ENCODE measurements at places on chromosomes 4 and X.

DNA sequence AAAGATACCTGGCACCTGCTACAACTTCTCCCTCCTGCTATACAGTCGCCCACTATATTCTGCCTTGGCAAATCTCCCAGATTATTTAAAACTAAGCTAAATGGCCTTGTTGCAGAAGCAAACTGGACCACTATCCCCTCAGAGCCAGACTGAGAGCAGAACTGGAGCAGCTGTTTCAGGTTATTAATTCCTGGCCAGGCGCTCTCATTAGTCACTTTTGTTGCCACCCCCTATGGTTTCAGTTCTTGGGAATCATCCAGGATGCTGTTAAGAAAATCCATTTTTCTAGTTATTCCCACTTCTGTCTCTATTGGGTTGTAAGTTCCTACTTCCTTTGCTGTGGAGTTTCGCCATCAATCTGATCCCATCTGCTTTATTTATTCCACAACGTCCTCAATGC lies 30.1 kb downstream of the ADGRA3 start:
- DNase-seq, result no peak

DNA sequence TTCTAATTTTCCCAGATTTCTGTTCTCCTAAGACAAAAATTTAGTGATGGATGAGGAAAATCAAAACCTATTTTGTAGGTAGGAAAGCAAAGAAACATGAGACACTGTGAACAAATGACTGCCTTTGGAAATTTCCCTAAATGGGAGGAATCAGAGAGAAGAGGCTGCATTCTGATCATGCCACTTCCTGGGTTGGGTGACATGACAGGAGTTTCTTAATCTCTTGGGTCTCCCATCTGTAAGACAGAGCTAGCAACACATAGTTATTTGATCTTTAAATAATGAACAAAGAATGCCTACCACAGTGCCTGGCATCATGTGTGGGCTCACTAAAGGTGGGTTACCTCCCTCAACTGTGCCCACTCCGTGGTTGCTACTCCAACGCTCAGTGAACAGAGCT lies 57.1 kb downstream of the CCDC149 start:
- DNase-seq, result no peak

GRCh38 chrX:154488336-154489075 lies 1.9 kb downstream of the SLC10A3 start:
- no peak for DNase-seq

DNA sequence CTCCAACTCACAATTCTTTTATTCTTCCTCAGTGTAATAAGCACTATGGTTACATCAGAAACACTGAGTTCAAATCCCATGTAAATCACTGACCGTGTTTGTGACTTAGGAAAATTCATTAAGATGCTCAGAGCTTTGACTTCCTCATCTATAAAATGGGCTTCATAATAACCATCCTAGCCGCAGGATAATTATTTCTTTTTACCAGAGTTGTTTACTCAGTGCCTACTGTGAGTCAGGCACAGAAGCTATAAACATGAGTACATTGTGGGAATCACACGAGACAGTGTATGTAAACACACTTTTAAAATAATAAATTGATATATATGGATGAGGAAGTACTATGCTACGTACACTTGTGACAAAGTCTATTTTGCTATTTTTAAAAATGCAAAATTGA lies 296.3 kb upstream of the TENM3 start:
- DNase-seq, result no peak

- DNase-seq, result no peak
Measured at GRCh38 chr4:129821073-129821472, 725.1 kb downstream of the C4orf33 start.

DNA sequence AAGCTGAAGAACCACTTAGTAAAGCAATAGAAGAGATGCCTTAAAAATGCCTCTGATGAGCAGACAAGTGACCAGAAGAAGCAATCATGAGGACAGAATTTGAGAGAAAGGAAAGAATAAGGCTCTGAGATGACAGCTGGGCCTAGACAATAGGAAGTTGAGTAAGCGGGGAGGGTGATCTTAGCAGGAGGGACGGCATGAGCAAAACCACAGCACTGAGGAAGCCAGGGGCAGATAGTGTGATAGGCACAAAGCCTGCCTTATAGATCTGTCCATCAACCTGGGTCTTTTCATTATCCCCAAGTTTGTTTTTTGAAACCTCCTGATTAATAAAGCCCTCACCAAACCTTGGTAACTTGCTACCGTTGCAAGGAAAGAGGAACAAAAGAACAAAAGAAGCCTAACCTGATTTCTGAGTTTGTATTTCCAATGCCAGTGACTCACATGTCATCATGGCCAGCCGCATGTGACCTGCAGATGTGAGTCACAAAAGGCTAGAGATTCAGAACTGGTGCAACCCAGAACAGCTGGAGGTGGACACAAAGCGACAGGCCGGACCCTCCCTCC lies 55.7 kb upstream of the PPARGC1A start:
- DNase-seq, result no peak

DNA sequence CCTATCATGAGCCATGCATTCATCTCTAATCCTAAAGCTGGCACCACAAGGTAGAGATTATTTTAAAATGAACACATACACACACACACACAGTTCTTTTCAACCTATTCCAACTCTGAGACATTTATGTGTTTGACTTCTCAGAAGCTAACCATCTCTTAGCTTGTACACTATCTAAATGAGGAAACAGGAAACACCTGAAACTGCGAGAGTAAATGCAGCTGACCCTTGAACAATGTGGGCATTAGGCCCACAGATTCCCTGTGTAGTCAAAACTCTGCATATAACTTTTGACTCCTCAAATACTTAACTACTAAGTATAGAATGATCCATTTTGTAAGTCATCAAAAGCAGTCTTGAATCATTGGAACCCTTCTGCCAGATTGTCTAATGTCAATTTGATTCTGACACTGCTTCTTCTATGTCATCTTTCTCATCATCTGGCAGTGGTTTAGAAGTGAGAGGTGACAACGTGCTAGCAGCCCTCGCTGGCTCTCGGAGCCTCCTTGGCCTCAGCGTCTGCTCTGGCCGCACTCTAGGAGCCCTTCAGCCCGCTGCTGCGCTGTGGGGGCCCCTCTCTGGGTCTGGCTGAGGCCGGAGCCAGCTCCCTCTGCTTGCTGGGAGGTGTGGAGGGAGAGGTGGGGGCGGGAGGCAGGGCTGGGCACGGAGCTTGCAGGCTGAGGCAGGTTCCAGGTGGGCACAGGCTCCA lies 21.4 kb upstream of the IL15 start:
- DNase-seq, result no peak

- DNase-seq, result no peak
Measured at GRCh38 chr4:37101182-37101581, 143.4 kb upstream of the NWD2 start.

DNA sequence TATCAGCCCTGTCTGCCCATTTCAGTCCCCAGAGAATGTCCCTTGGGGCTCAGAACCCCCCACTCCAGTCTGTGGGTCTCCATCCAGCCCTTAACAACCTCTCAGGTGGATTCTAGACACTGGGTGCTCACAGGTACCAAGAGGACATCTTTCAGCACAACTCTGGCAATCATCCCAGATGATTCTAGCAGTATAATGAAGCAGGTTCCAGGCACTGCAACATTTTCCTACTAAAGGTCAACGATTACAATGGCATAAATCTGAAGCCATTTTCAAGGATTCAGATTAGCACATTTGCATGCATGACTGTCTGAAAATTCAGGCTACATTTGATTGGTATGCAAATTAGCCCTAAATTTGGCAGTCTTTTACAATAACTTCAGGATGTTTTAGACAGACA lies 10.0 kb downstream of the SLC2A9 start:
- DNase-seq, result no peak

DNA sequence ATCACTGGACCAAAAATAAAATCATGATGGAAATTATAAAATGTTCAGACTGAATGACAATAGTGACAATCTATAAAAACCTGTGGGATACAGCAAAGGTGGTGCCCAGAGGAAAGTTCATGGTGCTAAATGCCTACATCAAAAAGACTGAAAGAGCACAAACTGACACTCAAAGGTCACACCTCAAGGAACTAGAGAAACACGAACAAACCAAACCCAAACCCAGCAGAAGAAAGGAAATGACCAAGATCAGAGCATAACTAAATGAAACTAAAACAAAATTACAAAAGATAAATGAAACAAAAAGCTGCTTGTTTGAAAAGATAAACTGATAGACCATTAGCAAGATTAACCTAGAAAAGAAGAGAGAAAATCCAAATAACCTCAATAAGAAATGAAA lies 78.7 kb downstream of the ANAPC10 start:
- no peak for DNase-seq

DNA sequence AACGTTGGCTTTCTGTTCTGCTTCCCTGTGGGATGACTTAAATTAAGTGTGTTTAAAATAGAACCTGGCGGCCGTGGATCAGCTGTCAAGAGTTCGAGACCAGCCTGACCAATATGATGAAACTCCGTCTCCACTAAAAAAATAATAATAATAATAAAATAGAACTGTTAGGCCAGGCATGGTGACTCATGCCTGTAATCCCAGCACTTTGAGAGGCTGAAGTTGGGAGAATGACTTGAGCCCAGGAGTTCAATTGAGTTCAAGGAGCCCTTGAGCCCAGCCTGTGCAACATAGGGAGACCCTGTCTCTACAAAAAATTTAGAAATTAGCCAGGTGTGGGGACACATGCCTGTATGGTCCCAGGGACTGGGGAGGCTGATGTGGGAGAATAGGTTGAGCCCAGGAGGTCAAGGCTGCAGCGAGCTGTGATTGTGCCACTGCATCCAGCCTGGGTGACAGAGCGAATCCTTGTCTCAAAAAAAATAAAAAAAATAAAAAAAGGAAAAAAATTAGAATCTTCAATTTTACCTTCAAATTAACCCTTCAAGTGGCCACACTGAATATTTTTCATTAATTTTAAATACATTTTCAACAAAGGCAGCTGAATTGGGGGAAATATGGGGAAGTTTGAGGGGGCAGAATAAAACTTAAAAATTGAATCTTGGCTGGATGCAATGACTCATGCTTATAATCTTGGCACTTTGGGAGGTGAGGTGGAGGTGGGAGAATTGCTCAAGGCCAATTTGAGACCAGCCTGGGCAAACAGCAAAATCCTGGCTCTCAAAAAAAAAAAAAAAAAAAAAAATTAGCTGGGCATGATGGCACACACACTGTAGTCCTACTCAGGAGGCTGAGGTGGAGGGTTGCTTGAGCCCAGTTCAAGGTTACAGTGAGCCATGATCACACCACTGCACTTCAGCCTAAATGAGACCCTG lies 31.8 kb upstream of the HSD17B13 start:
- DNase-seq, result no peak

- no peak for DNase-seq
Measured at GRCh38 chrX:154307202-154307601, 11.6 kb downstream of the TKTL1 start.

DNA sequence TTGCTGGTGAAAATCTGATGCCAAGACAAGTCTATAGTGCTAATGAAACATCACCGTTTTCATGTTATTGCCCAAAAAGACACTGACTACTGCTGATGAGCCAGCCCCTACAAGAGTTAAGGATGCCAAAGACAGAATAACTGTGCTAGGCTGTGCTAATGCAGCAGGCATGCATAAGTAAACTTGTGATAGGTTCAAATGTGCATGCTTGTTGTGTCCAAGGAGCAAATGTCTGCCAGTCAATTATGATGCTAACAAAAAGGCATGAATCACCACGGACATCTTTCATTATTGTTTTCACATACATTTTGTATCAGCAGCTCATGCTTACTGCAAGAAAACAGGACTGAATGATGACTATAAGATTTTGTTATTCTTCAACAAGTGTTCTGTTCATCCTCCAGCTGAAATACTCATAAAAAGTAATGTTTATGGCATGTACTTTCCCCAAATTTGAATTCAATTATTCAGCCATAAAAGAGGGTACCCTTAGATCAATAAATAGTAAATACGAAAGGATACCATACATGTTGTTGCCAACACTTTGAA lies 306.9 kb upstream of the ARSJ start:
- no peak for DNase-seq

GRCh38 chr4:91099666-91100065 lies 972.5 kb downstream of the CCSER1 start:
- no peak for DNase-seq

GRCh38 chr4:8218371-8219031 lies 19.4 kb downstream of the SH3TC1 start:
- no peak for DNase-seq

GRCh38 chr4:145898466-145898865 lies 40.2 kb downstream of the ZNF827 start:
- DNase-seq, result no peak

GRCh38 chr4:38170338-38171169 lies 210.4 kb downstream of the PTTG2 start:
- DNase-seq, result no peak

DNA sequence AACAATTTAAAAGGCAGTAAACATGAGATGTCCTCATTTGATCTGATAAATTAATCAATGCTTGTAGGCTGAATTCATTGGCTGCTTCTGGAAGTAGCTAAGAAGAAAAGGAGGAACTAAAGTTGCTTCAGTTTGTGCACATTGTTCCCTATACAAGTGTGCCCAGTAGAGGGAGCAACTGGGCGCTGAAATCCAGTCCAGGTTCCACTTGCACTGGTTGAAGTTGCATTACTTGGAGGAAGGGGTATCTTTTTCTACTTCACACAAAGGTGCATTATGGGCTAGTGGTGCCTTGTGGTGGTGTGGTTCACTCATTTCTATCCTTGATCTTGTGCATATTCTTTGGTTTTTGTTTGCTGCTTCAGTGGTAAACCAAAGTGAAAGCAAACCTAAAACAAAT lies 67.9 kb upstream of the SOX3 start:
- no peak for DNase-seq

DNA sequence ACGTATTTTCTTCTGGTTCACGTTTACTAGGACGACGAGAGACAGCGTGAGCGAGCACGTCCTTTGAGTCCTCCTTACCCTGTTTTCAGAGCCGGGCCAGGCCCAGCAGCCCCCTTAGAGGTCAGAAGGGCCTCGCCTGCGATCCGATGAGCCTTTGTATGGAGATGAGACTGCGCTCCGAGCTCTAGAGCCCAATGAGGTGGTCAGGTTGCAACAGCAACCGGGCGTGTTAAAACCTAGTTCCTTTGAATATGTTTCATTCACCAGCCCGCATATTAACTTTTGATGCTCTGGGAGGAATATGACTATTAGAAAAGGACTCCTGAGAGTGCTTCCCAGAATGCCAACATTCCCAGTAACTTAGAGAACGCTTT lies 55.6 kb upstream of the TADA2B start:
- no peak for DNase-seq

GRCh38 chrX:106599411-106599810 lies 12.4 kb upstream of the RADX start:
- DNase-seq, result no peak

DNA sequence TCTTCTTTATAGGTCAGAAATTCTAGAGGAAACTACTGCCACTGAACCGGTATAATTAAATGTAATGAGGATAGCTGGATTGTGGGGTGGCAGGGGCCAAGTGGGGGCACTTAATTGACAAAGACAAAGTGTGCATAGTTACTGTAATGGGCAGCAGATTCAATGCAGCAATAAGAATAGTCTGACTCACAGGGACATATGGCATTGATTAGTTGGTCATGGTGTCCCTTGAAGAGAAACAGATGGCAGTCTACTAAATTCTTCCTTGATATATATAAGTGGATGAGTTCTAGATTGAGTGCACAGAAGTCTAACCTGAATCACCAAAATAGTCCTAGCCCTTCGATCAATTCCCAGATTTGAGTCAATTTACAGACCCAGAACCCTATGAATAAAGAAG lies 31.6 kb downstream of the ETDC start:
- DNase-seq, result no peak

All from thymus (tissue), 14 donors.